Suprapubic skin (tissue), 4 donors: ENCODE measurements at places on chromosomes 4 and X. TPM values are rescaled to one million over a fixed set of nuclear protein-coding genes. Genes with fewer than 3 reads are reported as not detected.

DNA sequence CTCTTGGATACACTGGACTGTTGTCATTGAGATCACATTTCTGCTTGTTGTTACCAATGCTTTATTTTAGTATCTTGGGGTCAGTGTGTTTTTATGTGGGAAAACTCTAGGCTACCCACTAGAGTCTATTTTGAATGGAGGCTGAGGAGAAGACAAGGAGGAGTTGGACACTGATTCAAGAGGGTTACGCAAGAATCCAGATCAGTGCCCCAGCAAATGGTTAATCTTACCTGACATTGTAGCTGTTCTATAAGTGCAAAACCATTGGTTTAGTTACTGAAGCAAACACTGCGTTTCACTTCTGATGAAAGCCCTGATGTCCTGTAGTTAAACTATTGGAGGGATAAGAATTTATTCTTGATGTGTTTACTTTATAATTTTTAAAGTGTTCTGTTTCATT is 331.1 kb upstream of the NR3C2 start:
- no peak overlapping the region for H3K4me3 ChIP-seq
- no peaks in the 10 kb centered on the region for H3K4me1 ChIP-seq
- no peak for DNase-seq
- no peaks in the 10 kb centered on the region for H3K36me3 ChIP-seq
- no peaks in the 10 kb centered on the region for H3K27me3 ChIP-seq

- no peaks in the 10 kb centered on the region for H3K4me1 ChIP-seq
- H3K27ac ChIP-seq = no peak overlapping the region
- no peaks in the 10 kb centered on the region for H3K27me3 ChIP-seq
Observed at GRCh38 chrX:136608295-136608933, 39.5 kb upstream of the CD40LG start.

DNA sequence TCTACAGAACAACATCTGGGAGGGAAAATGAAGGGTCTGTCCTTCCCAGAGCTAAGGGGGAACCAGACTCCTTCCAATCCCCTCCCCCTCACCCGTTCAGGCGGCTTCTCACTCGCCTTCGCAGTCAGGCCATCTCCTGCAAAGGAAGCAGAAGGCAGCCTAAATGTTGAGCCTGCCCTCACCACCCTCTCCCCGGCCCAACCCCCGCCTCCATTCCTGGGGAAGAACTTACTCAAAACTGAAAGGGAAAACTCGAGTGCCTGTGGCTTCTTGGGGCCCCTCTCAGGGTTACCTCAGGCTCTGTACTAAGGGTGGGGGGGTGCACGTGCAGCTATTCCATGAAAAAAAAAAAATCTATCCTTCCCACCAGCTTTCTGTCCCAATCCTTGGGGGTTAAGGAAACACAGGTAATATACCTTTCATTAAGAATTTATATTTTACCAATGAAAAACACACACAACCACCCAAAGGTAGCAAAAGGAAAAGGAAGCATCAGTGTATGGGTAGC is 2.4 kb downstream of the ZMYM3 start:
- H3K4me1 ChIP-seq = peaks cover 16% of the 10 kb centered on the region
- H3K4me3 ChIP-seq = no peak overlapping the region
- peaks cover 36% of the 10 kb centered on the region for H3K36me3 ChIP-seq
- no peak overlapping the region for H3K27ac ChIP-seq
- no peak for DNase-seq
- H3K27me3 ChIP-seq = no peaks in the 10 kb centered on the region

DNA sequence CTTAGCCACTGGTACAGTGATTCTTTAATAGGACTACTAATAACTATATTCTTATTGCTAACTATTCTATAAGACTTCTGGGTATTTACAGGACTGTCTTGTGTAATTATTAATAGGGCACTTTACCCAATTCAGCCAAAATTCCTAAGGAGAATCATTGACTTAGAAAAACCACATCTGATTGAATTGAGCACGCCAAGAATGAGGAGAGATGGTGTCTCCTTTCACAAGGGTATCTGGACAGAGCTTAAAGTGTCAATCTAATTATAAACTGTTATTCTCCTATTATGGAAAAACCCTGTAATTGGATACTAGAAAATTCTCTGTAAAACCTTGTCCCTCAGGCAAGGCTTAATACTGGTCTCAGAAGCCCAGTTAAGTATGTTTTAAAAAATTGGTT is 111.1 kb upstream of the TLL1 start:
- H3K4me3 ChIP-seq = no peak overlapping the region
- peaks cover 5% of the 10 kb centered on the region for H3K4me1 ChIP-seq
- H3K36me3 ChIP-seq = no peaks in the 10 kb centered on the region

Gene ARX
- 0.15 TPM for total RNA-seq

Gene KLHL4
- total RNA-seq = 0.32 TPM
